ENCODE measurements at places on chromosomes 12 and 14.

DNA sequence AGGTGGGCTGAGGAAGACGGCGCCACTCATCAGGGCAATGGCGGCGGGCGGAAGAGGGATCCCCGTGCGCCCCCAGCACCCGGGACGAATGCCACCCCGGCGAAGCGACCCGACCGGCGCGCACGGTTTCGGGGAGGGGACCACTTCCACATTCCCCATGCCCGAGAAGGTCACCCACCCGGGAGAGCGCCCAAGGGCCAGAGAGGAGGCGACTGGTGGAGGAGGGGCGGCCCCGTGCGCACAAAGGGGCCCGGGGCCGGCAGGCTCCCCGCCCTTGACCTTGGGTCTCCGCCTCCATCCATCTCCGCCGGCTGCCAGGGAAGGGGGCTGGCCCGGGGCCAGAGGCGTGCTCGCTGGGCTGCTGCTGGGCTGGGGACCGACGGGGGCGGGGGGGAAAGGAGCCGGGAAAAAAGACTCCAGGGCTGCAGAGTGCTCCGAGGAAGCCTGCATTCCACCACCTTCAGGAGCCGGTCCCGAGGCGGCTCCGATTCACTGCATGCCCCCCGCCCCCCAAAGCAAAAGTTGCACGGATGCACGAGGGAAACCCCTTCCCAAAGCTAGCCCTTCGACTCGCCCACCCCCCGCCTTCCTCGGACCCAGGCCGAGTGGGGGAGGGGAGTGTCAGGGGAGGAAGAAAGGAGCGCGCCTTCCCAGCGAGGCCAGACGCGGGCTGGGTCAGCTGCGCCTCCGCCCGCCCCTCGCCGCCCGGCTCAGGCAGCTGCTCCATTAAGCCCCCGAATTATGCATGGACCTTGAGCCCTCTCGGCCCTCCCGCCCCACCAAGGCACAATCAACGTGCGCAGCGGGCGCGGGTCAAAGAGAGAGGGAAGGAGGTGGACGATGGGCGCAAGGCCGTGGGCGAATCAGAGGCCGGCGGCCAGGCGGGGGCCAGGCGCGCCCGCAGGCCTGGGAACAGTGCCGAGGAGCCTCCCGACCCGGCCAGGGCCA lies 26.2 kb downstream of the BCL11B start:
- DNase-seq = no peak

GRCh38 chr12:27807063-27807703 lies 27.1 kb upstream of the MANSC4 start:
- no peak for DNase-seq

DNA sequence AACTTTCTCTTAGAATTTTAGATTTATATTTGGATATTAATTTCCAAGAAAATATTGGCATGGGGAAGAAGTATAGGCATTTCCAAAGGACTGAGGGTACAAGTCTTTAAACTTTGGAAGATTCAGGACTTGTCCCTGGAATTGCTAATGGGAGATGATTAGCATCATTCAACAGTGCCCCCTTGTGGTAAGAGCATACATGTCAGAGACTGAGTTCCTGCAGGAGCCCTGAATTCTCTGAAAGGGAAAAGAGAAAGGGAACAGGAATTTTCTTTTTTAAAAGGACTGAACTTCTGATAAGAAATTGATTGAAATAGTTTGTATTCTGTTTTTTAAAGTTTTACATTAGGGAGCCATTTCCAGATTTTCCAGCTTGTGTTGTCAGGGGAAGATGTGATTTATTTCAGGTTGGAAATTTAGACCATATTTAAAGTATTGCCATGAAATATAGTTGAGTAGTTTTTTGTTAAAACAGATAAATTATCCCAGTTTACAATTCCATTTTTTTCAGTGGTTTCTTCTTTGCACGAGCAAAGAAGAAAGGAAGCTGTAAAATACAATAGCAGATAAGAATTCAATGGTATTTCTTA lies 44.0 kb upstream of the REP15 start:
- DNase-seq = peak; percentile 84

GRCh38 chr14:69501423-69501838 lies 16.9 kb downstream of the PLEKHD1 start:
- no peak for DNase-seq

DNA sequence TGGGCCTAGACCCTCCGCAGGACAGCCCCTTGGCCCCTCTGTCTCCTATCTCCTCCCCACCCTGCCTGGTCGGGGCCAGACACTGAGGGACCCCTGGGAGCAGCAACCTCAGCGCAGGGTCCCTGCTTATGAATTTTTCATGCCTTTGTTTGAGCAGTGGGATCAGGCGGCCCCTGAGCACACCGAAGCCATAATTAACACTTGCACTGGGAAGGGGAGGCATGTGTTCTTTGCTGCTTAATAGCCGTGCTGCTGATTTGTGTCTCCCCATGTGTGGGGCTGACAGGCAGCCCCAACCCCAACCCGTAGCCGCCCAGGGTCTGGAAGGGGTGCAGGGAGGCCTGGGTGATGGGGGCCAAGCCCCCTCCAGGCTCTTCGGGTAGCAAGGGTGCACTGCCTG lies 52.7 kb downstream of the FBRSL1 start:
- DNase-seq = no peak

GRCh38 chr14:63544591-63545299 lies 1.6 kb upstream of the PPP2R5E start:
- no peak for DNase-seq

DNA sequence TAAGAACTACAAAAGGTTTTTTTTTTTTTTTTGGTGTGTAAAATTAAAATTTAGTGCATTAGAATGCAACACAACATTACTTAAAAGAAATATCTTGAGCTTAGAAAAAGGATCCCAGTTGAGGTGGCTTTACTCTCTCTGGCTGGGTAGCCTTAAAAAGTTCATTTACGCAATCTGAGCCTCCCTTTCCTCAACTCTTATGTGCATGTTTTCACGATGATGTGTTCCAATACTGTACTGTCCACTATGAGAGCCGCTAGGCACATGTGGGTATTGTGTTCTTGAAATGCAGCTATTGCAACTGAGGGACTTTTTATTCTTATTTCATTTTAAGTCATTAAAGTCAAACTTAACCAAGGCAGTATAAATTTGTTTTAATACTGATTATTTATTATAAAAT lies 460.9 kb upstream of the SYT1 start:
- DNase-seq = no peak

- no peak for DNase-seq
Measured at GRCh38 chr12:68425998-68426397, 93.8 kb upstream of the MDM1 start.

GRCh38 chr12:21925296-21925913 lies 15.8 kb downstream of the ABCC9 start:
- no peak for DNase-seq

- DNase-seq = peak; percentile 11
Measured at GRCh38 chr14:58362798-58363412, 32.8 kb upstream of the TOMM20L start.

- no peak for DNase-seq
Measured at GRCh38 chr12:112530941-112531340, 112.2 kb downstream of the PTPN11 start.

DNA sequence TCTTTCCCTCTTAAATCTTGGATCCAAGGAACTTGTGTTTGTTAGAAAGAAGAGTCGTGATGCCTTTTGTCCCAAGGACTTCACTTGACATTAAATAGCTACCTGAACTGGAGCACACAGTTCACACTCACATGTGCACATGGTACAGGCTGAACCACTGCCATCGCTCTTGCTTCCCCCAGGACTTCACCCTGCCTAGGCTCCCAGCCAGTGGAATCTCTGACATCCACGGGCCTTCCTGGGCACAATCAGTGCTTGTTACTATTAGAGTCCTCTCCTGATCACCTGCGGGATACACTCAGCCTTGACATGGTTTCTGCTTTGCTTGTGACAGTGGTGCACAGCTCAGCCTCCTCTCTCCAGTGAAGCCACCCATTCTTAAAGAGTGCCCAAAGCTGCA lies 49.1 kb upstream of the KCNA5 start:
- no peak for DNase-seq

- DNase-seq = no peak
Measured at GRCh38 chr12:73632661-73633060, 905.0 kb upstream of the ATXN7L3B start.

GRCh38 chr12:124022161-124022560 lies 49.1 kb downstream of the ZNF664 start:
- DNase-seq = no peak

- no peak for DNase-seq
Measured at GRCh38 chr12:131340616-131341210, 370.2 kb upstream of the SFSWAP start.

DNA sequence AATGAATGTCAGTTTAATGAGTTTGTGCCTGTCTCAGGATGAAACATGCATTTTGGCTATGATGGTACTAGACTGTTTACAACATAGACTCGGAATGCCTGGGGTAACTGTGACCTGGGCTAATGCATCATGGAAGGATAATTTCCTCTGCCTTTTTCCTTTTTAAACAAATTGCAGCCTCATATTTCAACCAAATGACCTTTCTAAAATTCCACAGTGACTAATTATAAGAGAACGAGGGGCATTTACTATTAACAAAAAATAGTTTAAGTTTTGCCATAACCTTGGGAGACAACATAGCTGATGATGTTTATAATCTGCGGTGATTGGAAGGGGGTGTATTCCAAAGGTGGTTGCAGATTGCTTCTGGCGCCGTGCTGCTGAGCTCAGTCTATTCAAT lies 1140.5 kb downstream of the GALC start:
- no peak for DNase-seq

DNA sequence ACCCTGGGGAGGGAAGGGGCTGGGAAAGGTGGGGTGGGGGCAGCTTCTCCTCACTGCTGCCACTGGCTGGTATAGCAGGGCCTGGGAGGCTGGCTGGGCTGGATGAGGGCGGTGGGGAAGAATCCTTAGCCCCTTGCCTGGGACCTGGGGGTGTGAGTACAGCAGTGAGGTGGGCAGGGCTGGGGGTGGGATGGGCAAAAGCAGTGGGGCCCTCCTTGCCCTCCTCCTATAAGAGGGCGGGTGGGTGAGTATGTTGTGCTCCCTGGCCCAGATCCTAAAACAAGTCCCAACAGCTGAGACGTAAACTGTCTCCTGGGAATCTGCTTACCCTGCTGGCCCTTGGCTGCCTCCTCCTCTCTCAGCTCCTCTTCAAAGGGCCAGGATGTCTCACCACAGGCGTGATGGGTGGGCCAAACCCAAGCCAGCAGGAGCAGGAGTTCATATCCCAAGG lies 2.2 kb downstream of the NCKAP5L start:
- DNase-seq = no peak

DNA sequence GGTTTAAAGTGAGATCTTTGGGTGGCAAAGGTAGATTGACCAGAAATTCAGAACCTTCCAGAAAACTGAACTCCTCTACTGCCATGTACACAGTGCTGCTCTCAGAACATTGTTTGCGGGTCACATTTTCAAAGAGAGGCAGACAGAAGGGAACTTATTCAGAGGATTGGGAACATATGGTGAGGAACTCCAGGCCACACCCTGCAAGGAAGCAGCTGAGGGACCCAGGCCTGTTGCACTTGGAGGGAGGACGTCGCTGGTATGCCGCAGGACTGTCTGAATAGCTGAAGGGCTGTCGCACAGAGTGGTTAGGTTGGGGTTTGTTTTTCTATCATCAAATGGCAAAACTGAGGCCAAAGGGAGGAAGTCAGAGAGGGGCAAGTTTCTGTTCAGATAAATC lies 441.1 kb downstream of the DPF3 start:
- DNase-seq = no peak

- no peak for DNase-seq
Measured at GRCh38 chr12:104805186-104805585, 152.9 kb downstream of the SLC41A2 start.

DNA sequence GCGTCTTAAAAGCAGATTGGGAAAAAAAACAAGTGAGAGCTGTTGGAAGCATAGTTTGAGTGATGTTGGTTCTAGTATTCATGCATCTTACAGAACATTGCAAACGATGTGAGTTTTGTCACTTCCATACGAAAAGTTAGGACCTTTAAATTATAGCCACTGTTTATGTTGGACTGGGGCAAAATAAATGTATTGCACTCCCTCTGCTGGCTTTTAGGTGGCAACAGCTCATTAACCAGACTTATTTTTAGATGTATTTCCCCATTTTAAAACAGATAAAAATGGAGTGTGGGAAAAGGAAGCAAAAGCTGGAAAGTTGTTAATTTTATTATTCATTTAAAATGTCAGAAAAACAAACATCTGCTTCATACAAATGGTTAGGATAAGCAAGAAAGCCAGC lies 111.9 kb downstream of the LGR5 start:
- DNase-seq = peak; percentile 10

DNA sequence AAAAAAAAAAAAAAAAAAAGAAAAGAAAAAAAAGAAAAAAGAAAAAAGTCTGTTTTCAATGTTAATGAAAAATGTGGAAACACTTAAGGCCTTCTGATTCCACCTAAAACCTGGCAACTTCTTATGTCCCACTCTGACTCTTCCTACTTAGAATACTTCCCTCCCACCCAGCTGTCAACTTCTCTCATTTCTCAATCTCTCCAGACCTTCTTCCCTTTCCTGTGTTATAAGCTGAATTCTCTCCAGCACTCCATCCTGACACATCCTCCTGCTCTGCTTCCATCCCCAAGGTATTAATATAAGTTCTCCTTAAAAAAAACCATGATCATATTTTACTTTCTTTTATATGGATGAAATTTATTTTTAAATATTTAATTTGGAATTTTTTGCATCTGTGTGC lies 20.3 kb upstream of the TMTC1 start:
- DNase-seq = no peak

- no peak for DNase-seq
Measured at GRCh38 chr14:20515846-20516245, 10.5 kb downstream of the RNASE10 start.

DNA sequence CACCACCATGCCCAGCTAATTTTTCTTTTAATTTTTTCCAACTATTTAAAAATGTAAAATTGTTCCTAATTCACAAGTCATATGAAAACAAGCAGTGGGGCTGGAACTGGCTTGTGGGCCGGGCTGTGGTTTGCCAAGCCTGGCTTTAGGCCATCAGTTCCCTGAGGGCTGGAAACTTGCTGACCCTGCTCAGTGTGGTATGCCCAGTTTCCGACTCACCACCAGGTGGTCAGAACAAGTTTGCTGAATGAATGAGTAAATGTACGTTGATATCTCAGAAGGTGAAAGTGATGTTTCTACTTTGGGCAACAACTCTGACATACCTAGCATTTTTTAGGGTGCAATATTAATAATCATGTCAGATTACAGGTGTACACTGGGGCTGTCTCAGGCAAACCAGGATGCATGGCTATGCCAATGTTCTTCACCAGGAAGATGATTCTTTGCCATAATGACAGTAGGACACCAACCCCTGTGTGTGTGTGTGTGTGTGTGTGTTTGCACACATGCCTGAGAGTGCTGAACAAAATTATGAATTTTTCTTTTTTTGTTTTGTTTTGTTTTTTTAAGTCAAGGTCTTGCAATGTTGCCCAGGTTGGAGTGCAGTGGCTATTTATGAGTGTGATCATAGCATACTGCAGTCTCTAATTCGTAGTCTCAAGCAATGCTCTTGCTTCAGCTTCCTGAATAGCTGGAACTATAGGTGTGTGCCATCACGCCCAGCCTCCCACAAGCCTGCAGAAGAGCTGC lies 106.1 kb downstream of the PTPN11 start:
- no peak for DNase-seq

All from renal cortex interstitium (tissue), 15 donors.